ENCODE measurements at places on chromosomes 6 and 20. TPM values are rescaled to one million over a fixed set of nuclear protein-coding genes. Genes with fewer than 3 reads are reported as not detected.

DNA sequence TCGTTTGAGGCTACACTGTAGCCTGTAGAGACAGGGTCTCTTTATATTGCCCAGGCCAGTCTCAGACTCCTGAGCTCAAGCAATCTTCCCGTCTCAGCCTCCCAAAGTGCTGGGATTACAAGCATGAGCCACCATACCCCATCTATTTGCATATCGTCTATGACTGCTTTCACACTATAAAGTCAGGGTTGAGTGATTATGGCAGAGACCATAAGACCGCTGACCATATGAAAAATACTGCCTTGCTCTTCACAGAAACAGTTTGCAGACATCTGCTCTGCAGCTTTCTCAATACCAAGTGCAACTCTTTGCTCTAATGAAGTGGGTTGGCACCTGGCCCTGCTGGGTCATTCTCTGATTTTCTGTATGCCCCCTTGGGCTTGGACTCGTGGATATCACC, 79.5 kb upstream of the PAK5 start:
- no peak for DNase-seq

GRCh38 chr20:35947489-35947888, 6.8 kb downstream of the SCAND1 start:
- DNase-seq: peak; percentile 28

The MICB gene
- 3.6 TPM for total RNA-seq

DNA sequence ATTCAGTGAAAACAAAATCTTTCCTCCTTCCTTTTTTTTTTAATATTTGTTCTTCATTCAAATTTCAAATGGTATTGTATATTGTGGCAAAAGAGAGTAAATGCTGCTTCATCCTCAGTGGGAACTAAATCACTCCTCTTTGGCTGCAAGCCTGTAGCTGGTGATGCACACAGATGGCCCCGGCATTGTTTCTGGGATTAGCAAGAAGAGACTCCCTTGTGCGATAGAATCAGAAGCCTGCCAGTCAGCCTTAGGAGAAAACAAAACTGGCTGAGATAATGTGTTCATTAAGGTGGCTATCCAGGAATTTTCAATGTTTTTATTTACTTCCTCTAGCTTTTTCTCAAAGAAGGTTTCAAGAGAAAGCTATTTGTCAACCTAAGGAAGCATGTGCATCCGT, 20.7 kb upstream of the ELOVL2 start:
- DNase-seq: no peak

The NMBR gene
- total RNA-seq: not detected

- DNase-seq: no peak
These were observed 378.0 kb upstream of the FLRT3 start for GRCh38 chr20:14715400-14715799.

- peak; percentile 71 for DNase-seq
These were observed 6.5 kb downstream of the TGM6 start for GRCh38 chr20:2387180-2387577.

The KCNQ2 gene
- total RNA-seq: 3.2 TPM

- no peak for DNase-seq
These were observed 31.8 kb downstream of the GFOD1 start for GRCh38 chr6:13455552-13455966.

Data from endothelial cell (in vitro differentiated cells).